ENCODE measurements at places on chromosomes 6 and 20. TPM values are rescaled to one million over a fixed set of nuclear protein-coding genes. Genes with fewer than 3 reads are reported as not detected.

- no peak for DNase-seq
Observed at GRCh38 chr6:64263778-64264177, 628.2 kb downstream of the PHF3 start.

GRCh38 chr6:126091466-126091865 is 105.1 kb downstream of the TRMT11 start:
- DNase-seq, result no peak

DNA sequence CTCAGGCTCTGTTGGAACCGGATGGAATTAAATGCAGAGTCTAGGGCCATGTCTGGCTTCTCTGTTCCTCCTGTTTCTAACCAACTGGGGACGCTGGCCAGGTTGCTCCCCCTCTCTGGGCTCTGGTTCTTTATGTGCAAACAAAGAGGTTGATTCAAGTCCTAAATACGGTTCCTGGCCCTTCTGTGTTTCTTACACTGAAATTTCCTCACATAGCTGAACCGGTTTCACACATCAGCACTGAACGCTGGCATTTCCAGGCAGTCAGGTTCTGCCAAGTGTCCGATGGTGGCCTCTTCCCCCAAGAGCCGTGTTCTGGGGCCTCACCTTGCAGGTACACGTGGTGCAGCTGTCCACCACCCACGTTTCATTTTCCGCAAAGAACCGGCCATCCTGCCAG is 13.5 kb downstream of the THBS2 start:
- no peak for DNase-seq

DNA sequence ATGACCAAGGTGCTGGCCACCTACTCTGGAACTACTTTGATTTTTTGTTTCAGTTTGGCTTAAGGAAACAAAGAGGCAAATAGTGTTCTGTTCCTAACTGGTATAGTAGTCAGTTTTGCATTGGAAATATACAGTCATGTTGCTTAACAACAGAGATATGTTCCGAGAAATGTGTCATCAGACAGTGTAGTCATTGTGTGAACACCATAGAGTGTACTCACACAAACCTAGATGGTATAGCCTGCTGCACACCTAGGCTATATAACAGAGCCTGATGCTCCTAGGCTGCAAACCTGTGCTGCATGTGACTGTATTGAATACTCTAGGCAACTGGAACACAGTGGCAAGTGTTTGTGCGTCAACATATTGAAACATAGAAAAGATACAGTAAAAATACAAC is 80.4 kb downstream of the ARID1B start:
- no peak for DNase-seq

DNA sequence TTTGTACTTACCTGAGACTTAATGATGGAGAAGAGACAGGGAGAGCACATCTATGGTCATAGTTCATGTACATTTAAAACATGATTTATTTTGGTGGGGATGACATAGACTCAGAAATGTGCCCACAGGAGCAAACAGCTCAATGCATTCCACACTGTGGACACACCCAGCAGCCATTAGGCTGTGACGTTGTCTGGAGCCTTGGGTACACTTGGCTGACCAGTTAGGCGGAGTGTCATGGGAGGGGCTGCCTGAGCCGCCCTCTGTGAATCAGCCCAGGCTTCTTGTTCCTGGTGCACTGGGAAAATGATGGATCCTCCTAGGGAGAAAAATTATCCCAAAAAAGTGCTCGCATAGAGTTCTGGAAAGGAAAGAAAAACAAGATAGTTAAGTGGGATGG is 231.0 kb upstream of the GMDS start:
- DNase-seq, result no peak

DNA sequence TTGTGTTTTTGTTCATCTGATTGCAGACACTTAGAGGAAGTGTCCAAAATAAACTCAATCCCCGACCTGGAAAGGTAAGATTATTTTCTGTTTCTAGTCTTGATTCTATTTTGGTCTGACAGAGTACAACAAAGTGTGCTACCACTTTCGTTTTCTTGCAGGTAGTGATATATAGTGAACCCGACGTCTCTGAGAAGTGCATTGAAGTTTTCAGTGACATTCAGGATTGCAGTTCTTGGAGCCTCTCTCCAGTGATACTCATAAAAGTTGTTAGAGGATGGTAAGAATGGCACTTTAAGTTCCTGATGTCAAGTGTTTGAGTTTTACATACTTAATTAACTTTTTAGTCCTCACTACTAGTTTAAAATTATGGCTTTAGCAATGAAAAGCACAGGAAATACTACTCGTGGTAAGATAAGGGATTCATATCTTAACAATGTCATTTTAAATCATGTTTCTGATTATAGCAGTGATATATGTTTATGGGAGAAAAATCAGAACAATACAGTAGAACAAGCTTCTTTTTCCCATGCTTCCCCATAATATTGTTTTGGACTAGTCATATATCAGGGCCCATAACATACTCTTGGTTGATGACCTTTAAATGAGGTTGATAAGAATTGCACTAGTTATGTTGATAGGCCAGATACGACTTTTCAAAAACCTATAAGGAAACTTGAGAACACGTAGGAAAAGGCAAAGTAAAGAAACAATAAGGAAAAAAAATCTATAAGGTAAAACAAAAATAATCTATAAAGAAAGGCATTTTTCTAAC is 104.0 kb downstream of the RTN4IP1 start:
- no peak for DNase-seq

GRCh38 chr6:142694054-142694453 is 250.9 kb downstream of the HIVEP2 start:
- no peak for DNase-seq

DNA sequence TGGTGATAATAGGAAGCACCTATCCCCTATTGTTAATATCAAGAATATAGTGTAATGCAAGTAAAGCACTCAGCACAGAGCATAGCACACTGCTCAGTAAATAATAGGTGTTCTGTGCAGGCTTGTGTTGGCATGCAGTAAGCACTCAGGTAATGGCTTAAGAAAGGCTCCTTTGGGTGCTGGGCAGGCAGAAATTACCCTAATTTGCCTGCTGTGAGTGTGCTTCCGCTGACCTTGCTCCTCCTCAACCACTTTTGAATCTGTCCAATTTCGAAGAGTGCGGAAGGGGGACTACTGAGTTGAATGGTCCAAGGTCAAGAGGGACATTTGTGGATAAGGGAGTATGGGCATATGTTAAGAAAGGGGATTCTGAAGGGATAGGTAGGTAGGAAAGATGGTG is 15.4 kb downstream of the SRSF3 start:
- no peak for DNase-seq

DNA sequence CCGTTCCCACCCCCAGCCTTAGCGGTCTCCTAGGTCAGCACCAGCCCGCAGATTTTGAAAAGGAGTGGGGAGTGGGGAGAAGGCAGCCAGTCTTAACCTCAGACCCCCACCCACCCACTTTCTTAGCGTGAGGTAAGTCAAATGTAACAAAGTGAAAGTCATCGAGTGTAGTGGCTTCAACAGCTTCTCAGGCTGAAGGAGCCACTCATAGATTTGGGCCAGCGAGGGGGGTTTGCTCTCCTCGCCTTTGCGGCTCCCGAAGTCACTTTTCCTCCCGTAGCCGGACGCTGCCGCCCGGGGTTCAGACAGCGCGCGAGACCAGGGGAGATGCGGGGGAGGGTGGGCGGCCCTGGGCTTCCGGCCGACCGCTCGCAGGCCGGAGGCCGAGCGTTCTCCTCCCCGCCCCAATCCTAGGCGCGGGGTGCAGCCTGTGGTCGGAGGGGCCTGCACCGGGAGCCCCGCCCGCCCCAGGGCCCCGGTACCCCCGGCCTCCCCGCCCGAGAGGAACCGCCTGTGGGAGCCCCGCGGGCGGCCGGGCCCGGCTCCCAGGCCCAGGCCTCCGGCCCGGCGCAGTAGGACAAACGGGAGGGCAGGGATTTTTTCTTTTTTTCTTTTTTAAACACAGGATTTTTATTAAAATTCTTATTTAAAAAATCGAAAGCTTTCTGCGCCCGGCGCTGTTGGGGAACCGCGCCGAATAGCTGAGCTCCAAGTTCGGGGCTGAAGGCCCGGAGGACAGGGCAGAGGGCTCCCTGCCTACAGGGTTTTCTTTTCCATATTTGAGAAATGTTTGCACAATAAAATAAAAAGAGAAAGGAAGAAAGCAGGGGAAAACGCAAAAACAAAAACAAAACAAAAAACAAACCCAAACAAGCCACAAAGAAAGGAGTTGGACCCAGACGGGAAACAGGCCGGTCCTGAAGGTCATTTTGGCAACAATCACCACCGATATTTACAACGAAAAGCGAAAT is 3.2 kb downstream of the NKX2-2 start:
- peak; percentile 36 for DNase-seq

DNA sequence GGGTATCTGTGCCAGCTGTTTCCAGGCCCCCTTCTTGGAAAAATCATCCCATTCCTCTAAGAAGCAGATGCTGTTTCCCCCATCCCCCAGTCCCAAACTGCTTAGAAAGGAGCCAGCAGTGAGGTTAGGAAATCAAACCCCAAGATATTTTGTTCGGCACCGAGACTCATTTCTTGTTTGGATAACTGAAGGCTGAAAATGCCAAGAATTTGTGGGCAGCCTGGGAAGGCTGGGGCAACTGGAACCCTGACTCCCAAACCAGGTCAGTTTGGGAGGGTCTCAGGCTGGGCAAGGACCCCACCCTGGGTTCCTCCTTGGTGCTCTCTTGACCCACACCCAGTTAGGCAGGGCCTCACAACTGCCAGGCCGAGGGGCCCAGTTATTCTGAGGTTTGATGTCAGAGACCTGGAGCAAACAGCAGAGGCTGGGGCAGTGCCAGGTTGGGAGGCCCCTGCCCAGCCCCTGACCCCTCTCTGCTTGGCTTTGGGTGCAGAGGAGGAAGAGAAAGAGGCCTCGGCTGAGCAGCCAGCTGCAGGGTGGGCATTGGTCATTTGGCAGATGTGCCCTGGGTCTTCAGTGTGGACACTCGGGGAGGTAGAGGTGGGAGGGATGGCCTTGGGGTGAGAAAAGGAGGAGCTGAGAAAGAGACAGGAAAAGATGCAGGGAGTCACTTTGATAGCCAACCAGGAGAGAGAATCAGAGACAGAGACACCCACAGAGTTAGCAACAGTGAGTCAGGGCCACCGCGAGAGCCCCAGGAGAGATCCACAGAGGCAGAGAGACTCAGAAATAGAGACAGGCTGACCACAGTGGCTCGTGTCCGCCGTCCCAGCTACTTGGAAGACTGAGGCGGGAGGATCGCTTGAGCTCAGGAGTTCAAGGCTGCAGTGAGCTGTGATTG is 5.0 kb downstream of the ANGPT4 start:
- DNase-seq, result no peak

GRCh38 chr6:44672841-44673240 is 285.3 kb downstream of the CDC5L start:
- no peak for DNase-seq

- DNase-seq, result no peak
Observed at GRCh38 chr6:169868458-169868857, 117.0 kb downstream of the ERMARD start.

DNA sequence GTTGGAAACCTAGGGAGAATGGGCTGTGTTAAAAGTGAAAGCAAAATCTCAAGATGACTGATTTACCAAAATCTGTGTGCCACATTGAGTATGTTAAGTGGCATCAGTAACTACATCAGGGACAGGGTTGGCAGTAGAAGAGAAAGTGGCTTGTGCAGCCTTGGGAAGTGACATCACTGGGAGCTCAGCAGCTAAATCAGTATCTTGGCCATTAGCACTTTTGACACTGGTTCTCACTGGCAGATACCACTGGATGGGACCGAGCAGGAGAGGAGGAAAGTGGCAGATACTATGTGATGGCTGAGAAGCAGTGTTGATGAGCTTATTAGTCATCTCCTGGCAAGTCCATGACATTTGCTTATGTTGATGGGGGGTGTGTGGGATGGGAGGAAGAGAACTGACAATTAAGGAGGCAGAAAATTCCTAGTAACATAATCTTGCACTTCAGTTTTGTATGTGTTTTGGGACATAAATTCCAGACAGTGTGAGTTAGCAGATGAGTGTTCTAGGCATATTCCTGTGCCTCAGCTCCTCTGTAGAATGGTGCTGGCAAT is 322.2 kb downstream of the SOX4 start:
- DNase-seq, result no peak

DNA sequence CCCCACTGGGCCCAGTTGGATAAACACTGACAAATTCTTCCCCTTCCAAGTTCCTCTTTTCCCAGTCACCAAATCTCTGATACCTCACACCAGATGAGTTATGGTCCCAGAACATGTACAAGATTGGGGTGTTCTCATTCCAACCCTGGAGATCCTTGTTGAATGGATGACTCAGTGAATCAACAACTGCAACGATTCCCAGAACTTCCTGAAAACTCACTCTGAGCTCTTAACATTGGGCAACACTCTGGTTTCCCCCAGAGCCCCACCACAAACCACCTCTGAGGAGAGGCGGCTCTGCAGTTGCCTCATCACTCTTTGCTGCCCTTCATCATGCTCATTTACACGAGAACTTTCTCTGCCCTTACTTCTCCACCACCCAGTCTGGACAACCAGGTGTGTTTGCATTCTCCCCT is 115.2 kb downstream of the MRPL14 start:
- no peak for DNase-seq

- DNase-seq, result no peak
Observed at GRCh38 chr20:53402233-53403005, 191.2 kb downstream of the ZNF217 start.

GRCh38 chr20:24102290-24102689 is 113.7 kb upstream of the GGTLC1 start:
- DNase-seq, result no peak

TPD52L1 gene
- 0.13 TPM for polyA plus RNA-seq

BEND3 gene
- polyA plus RNA-seq, result 1.0 TPM

GSTA2 gene
- not detected for polyA plus RNA-seq

ERVFRD-1 gene
- not detected for polyA plus RNA-seq

CNR1 gene
- polyA plus RNA-seq, result not detected

TRIM40 gene
- not detected for polyA plus RNA-seq

Data from SK-N-SH (cell line).